ENCODE measurements at places on chromosomes 4 and X. TPM values are rescaled to one million over a fixed set of nuclear protein-coding genes. Genes with fewer than 3 reads are reported as not detected.

DIPK2B gene
- not detected for polyA plus RNA-seq

NHSL2 gene
- polyA plus RNA-seq, result 0.03 TPM

TCEAL8 gene
- 84.7 TPM for polyA plus RNA-seq

DNA sequence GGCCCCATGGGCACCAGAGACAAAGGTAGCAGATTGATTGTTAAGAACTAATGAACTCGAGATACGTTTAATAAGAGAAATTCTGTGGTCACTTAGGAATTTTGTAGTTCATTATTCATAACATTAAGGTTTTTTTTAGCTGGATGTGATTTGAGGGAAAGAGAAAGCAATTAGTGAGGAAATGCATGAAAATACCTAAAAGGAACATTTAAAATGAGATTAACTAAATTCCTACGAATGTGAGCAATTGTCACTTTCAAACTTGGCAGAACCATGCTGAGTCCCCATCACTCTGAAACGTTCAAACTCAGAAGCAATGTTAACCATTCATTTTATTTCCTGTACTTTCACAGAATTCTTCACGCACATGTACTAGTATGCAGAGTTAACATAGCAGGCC, 5.9 kb downstream of the PRMT9 start:
- no peak for DNase-seq

DNA sequence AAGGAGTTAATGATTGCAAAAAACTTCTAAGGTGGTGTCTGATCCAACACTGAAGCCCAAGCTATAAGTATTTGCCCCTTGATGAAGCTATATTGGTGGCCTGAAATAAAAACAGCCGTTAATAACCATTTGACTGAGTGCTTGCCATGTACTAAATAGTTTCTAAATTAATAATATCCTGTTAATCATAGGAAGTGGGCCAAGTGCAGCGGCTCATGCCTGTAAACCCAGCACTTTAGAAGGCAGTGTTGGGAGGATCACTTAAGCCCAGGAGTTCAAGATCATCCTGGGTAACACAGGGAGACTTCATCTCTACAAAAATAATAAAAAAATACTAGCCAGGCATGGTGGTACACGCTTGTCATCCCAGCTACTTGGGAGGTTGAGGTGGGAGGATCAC, 8.3 kb downstream of the NDP start:
- no peak for DNase-seq

GRCh38 chr4:114549638-114550037, 49.0 kb upstream of the UGT8 start:
- DNase-seq, result no peak

DNA sequence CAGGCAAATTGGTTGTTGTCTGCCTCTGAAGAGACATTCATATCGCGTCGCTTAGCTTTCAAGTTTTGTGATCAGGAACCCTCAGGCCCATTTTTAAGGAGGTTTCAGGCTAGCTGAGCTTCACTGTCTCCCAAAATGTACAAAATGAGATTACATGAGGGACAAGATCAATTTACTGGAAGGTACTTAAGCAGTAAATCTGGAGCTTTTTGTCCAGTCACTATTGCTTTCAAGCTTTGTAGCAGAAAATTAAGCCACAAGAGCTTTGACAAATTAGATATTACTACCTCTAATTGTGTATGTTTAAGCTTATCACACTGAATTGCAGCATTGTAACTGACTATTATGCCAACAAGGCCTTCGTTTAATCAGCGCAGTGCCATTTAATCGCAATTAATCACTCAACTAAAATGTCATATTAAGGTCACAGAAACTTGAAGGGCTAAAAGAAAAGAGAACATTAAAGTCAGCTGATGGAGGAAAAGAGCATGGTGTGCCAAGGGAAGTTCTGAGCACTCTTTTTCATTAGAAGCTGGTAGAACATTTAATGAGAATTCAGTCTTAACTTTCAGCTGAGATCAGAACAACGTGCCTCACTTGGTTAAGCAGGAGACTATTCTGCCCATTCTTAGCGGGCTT, 353.0 kb downstream of the FBXO8 start:
- no peak for DNase-seq

DNA sequence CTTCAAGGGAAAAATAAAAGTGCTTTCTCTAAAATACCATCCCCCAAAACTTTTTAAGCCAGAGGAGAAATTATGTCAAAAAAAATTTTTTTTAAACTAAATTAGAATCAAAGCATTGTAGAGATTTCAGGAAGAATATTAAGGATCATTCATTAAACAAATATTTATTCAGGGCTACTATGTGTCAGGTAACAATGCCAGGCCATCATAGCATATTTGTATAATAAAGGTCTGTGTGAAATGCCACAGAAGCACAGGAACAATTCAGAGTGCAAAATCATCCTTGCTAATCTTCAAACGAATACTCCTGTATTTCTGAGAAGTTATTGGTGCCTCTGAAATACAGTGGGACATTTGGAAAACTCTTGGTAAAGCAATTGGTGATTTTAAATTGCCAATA, 2.0 kb downstream of the CCDC160 start:
- no peak for DNase-seq

- DNase-seq, result no peak
Observed at GRCh38 chr4:31442236-31442635, 722.1 kb downstream of the PCDH7 start.

- DNase-seq, result no peak
Observed at GRCh38 chr4:145937971-145938611, 532 bp downstream of the ZNF827 start.

PDZD4 gene
- 0.35 TPM for polyA plus RNA-seq

Measured in keratinocyte (primary cell).